ENCODE measurements at places on chromosomes 3 and 15. TPM values are rescaled to one million over a fixed set of nuclear protein-coding genes. Genes with fewer than 3 reads are reported as not detected.

- no peak for DNase-seq
- no peak overlapping the region for H3K27ac ChIP-seq
- no peak overlapping the region for H3K4me3 ChIP-seq
- H3K36me3 ChIP-seq: no peaks in the 10 kb centered on the region
- H3K27me3 ChIP-seq: no peaks in the 10 kb centered on the region
Observed at GRCh38 chr15:72496783-72497182, 22.7 kb downstream of the ARIH1 start.

GRCh38 chr15:43531018-43531670, 13.7 kb downstream of the MAP1A start:
- peaks cover 30% of the 10 kb centered on the region for H3K36me3 ChIP-seq
- no peak overlapping the region for H3K4me3 ChIP-seq
- H3K4me1 ChIP-seq: no peaks in the 10 kb centered on the region

- no peak for DNase-seq
- peak overlapping the region; percentile 96 for H3K27ac ChIP-seq
- peaks cover 46% of the 10 kb centered on the region for H3K4me1 ChIP-seq
Observed at GRCh38 chr3:101857301-101857741, 8.0 kb downstream of the NFKBIZ start.

DNA sequence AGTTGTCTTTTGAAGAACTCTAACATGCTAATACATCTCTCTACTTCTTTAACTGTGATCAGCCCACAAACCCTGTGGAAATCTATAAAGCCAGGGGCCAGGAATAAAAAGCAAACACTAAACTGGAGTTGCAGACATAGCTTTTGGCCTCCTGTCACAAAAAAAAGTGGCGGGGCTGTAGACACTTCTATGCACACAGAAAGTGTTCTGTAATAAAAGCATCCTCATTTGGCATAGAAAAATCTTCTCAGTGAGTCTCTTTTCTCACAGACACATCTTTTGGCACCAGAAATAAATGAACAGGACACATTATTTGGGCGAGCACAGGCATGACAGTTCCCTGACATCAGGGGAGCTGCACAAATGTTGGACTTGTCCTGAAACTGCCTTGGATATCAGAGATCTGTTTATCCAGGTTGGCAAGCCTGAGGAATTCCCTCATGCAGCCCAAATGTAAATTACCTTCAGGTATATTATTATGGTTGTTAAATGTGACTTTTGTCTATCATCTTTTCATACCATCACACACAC, 355.4 kb downstream of the FGF12 start:
- no peaks in the 10 kb centered on the region for H3K27me3 ChIP-seq
- H3K4me3 ChIP-seq: no peak overlapping the region
- H3K27ac ChIP-seq: no peak overlapping the region
- no peaks in the 10 kb centered on the region for H3K36me3 ChIP-seq
- no peak for DNase-seq

The SMCO1 gene
- total RNA-seq: not detected

The CCDC33 gene
- 0.73 TPM for total RNA-seq

The EPHA3 gene
- total RNA-seq: 33.9 TPM

The CTXN2 gene
- total RNA-seq: 0.18 TPM

The NEIL1 gene
- total RNA-seq: 326 TPM
